IPS-NIHi11 (cell line): ENCODE measurements at places on chromosomes 6 and 20.
A peak's percentile ranks its signal among the peaks of the same experiment; 100 is the strongest.

DNA sequence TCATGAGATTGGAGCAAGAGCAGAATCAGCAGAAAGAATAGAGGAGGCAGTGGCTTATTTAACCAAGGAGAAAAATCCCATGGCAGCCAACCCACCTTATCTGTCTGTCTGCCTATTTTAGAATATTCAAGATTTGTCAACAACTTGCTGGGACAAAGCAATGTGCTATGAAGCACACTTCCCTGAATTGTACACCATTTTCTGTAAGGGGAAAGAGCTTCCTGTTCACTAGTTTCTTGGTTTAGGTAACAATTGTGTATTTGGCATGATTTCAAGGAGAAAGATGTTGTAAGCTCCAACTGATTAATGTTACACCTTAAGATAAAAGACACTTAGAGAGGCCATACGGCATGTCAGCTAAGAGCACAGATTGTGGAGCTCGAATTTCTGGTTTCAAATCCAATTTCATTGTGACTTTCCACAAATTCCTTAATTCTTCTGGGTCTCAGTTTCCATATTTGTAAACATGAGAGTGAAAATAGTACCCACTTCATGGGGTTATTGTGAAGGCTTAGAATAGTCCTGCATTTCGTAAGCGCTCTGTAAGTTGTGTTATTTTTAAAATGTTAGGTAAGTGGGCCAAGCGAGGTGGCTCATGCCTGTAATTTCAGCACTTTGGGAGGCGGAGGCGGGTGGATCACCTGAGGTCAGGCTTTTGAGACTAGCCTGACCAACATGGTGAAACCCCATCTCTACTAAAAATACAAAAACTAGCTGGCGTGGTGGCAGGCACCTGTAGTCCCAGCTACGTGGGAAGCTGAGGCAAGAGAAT is 4.8 kb upstream of the MUC22 start:
- no peak for DNase-seq

- no peak for DNase-seq
Measured at GRCh38 chr20:63145156-63145555, 70.8 kb downstream of the YTHDF1 start.

- no peak for DNase-seq
Measured at GRCh38 chr20:64000906-64001305, 20.0 kb downstream of the PRPF6 start.

DNA sequence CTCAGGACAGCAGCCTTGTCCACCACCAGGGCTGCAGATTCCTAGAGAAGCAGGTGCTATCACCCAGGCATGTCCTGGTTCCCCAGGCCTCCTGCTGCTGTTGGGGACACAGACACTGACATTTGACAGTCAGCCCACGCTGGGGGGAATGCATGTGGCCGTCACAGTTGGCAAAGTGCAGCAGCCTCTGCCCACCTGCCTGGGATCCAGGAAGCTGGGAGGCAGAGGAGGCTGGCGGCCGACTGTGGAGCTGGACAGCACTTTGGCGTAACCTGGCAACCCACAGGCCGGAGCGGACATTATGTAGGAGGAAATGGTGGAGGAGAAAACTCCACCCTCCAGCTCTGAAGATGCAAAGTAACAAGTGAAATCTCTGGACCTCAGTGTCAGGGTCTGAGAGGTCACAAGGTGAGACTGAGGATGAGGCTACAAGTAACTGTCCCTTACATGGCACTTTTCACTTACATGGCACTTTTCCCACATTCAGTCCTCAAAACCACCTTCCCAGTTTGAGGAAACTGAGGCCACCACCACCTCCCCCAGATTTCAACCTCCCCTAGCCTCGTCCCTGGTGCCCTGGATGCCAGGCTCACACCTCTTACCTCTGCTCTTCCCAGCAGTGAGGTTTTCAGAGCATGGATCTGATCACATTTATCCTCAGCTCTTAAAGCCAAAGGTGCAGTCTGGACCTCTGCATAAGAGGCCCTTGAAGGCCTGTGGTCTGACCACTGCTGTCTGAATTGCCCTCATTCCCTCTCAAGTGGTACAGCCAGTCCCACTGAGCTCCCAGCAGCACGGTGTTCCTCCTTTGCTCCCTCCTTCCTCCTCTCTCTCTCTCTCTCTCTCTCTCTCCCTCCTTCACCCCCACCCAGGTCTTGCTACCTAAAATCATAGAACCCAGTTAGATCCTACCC is 8.7 kb downstream of the MAP1LC3A start:
- no peak for DNase-seq

DNA sequence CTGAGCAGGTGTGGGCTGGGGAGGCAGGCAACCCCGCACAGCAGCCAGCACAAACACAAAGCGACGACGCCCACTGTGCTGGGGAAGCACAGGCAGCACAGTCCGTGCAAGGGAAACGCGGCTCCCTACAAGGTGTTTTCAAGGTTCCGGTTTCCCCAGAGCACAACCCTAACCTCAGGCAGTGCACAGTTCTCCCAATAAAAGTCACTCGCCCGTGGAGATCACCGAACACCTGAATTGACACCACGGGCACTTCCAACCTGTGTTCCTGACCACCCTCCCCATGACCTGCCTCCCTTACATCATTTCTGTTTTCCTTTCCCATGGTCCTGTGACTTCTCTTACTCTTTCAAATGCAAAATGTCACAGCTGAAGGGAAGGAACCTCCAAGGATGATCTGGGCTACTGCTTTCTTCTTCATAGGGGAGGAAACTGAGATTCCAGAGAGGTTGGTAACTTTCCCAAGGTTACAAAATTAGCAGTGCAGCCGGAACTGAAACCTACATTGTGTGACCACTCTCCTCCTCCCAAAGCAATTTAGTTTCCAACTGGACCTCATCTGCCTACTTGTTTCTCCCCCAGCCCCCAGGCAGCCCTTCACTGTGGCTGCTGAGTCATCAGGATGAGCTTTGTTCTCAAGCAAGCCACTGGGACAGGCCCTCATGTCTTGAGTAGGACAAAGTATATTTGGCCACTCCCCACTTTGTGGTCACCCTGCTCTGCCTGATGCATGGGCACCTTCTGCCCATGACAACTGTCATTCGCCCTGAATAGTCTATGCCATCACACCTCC is 125.3 kb downstream of the ATXN1 start:
- DNase-seq = peak; percentile 44

DNA sequence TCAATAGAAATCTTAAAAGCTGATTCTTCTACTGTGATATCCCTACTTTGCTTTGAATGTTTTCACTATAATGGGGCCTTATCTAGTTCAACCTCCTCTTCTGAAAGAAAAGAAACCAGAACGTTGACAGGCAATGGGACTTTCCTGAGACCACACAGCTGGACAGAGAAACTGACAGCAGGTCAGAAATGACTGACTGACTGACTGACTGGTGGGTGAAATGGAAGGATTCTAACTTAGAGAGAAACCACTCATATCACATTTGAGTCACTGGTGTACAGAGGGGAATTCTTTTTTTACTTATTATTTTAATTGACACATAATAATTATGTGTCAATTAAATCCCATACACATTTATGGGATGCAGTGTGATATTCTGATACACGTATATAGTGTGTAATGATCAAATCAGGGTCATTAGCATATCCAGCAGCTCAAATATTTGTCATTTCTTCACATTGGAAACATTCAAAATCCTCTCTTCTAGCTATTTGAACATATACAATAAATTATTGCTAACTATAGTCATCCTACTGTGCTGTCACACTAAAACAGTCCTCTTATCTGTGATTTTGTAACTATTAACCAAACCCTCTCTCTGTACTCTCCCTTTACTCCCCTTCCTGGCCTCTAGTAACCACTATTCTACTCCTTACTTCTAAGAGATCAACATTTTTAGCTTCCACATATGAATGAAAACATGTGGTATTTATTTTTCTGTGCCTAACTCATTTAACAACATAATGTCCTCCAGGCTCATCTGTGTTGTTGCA is 64.8 kb upstream of the NRSN1 start:
- no peak for DNase-seq

DNA sequence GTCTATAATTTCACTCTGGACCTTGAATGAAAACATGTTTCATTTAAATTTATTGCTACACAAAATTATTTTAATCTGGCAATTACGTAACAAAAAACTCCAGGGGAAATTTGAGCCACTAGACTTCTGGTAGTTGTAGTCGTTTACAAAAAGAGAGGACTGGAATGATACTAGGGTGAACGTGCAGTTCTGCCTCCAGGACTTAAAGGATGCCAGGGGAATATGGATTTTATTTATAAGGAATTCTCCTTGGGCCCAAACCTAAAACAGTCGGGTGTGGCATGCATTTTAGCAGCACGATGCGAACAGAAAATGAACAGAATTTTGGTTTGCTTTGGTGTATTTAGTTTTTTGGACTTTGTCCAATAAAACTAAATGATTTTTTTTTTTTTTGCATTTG is 76.9 kb downstream of the PRL start:
- no peak for DNase-seq

DNA sequence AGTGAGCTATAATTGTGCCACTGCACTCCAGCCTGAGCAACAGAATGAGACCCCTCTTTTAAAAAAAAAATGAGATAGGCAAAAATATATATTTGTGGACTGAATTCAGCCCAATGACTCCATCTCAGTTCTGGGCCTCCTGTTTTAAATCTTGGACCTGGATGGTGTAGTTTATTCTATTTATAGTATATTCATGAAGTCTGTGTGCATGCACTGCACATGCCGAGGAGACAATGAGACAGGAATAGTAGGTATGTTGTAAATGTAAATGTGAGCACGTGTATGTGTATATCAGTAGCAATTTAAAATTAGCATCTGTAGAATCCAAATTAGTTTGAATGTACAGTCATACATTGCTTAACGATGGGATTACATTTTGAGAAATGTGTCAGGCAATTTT is 91.0 kb downstream of the TBC1D7 start:
- DNase-seq = no peak

DNA sequence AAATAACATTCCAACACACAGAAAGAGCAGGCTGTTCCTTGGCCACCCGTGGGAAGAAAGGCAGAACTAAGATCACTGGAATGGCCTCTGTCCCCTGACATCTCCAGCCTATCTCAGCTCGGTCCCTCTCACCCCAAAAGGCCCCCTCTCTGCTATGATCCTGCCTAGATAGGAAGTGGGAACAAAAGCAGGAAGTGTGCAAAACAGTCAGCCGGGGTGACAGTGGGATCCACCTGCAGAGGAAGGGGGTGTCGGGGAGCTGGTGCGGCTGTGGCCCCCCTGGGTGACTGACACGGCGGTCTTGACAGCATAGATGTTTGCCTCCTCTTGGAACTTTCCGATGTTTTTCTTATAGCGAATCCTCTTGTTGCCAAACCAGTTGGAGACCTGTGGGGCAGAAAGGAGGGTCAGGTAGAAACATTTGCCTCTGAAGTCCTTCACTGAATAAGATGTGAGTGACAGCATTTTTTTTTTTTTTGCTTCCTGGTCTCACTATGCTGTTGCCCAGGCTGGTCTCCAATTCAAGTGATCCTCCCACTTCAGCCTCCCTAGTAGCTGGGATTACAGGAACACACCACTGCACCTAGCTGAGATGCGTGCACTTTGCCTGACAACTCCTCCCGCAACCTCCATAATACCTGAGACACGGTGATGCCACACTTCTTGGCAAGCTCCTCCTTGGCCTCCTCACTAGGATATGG is 2.8 kb downstream of the PBX2 start:
- no peak for DNase-seq

- no peak for DNase-seq
Measured at GRCh38 chr6:26414281-26414680, 12.2 kb downstream of the BTN3A1 start.

DNA sequence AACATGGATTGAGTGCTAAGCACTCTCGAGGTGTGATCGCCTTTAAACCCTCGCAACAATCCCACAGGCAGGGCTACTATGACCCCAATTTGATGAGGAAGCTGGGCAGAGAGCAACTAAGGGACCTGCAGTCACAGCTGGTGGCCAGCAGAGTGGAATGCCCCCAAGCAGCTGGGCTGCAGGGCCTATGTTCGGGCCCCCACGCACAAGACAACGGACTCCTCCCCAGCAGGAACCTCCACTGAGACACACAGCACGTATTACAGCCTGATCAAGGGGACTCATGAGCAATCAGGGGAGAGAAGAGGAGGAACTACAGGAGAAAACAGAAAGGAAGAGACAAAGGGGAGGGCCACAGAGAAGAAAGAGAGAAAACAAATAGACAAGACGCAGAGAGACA is 21.7 kb downstream of the CST7 start:
- DNase-seq = no peak

DNA sequence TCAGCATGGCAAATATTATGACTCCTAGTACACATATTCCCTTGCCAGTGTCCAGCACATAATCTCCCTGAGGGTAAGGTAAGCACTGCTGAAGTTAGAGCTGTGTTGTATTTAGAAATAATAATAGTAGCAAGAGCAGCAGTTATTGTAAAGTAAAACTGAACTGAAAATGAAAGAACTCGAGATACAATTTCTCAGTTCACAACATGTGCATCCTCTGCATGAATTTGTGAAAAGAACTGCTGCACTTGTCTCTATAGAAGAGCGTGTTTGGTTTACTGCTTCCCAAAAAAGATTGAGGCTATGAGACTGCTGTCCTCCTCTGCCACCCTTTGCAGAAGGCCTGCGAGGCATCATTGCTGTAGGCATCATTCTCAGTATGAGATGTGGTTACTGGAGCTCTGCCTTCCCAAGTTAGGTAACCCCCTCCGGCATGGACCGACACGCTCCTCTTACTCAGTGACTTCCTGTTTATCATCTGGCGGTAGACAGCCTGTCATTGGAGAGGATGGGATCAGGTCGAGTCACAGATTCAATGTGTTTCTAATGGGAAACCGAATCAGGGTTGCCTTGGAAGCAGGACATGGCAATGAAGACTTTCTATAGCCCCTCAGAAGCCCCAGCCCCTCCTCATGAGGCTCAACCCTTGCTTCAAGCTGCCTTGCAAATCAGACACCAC is 48.1 kb downstream of the SLC24A3 start:
- DNase-seq = no peak

DNA sequence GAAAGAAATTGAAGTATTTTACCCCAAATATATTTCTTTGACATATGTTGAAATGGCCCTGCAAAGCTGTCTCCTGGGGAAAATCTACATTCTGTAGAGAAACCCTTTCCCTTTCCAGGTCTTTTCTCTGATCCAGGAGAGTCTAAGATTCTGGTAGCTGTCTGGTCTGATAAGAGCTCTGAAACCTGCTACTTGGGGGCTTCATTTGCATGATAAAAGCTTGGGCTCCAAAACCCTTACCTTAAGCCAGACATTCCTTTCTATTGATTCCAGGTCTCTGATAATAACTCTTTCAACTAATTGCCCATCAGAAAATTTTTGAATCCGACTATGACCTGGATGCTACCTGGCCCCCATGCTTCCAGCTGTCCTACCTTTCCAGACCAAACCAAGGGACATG is 169.2 kb upstream of the C6orf118 start:
- no peak for DNase-seq
